ENCODE measurements at places on chromosomes 2 and 18. TPM values are rescaled to one million over a fixed set of nuclear protein-coding genes. Genes with fewer than 3 reads are reported as not detected.

The TMEM17 gene
- polyA plus RNA-seq = 2.2 TPM

The TWIST2 gene
- 6.6 TPM for polyA plus RNA-seq

The ALK gene
- polyA plus RNA-seq = 0.08 TPM

The GPR35 gene
- polyA plus RNA-seq = 3.8 TPM

- no peaks in the 10 kb centered on the region for H3K36me3 ChIP-seq
- no peak overlapping the region for H3K27ac ChIP-seq
- no peaks in the 10 kb centered on the region for H3K4me1 ChIP-seq
- H3K4me3 ChIP-seq = no peak overlapping the region
- H3K27me3 ChIP-seq = no peaks in the 10 kb centered on the region
Observed at GRCh38 chr2:137221797-137222492, 456.6 kb downstream of the THSD7B start.

DNA sequence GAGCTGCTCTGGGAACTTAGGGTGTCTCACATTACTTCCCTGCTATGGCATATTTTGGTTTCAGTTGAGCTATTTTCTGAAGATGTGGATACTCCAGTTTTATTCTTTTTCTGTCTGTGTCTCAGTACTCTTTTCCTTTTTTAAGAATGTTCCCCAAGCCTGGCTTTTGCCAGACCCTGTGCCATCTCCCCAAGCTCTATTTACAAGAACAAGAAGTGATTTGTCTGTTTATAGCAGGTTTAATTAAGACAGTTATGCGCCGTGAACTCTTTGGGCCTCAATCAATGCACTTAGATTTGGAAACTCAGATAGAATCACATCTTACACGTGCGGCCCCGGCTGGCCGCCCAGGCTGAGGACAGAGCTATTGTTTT, 8.9 kb upstream of the SATB2 start:
- DNase-seq = no peak
- H3K4me3 ChIP-seq = no peak overlapping the region
- H3K4me1 ChIP-seq = peaks cover 59% of the 10 kb centered on the region
- H3K27me3 ChIP-seq = peaks cover 95% of the 10 kb centered on the region

DNA sequence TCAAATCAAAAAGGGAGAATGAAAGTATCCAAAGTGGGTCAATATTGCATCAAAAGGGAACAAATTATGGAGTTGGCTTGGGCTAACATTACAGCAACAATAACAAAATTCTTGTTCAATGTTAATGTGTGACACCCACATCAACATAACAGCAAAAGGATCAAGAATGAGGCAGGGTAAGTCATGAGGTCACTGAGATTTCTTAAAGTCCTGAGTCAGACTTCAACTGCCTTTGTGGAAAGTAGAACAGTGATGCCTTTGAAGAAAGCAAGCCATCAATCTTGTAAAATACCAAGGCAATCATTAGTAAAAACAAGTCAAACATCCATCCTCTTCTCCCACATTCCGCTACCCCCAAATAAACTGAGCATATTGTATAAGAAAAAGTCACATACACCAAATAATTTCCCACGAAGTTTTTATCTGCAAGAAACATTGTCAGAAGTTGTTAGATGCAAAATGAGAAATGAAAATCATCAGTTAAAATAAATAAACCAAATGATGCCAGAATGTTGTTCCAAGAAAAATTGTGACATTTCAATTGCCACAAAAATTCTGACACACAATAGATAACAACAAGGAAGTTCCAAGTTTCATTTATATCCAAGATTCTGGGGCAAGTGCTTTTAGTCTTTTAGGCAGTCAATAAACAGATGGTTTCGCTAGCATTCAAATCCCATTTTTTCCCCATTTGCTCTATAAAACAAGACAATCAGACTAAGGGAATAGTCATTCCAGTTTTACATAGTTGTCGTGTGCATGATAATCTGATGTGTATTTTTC, 216.1 kb upstream of the SETBP1 start:
- H3K27me3 ChIP-seq = no peaks in the 10 kb centered on the region
- no peak overlapping the region for H3K27ac ChIP-seq
- no peaks in the 10 kb centered on the region for H3K4me1 ChIP-seq
- H3K4me3 ChIP-seq = no peak overlapping the region
- no peaks in the 10 kb centered on the region for H3K36me3 ChIP-seq

DNA sequence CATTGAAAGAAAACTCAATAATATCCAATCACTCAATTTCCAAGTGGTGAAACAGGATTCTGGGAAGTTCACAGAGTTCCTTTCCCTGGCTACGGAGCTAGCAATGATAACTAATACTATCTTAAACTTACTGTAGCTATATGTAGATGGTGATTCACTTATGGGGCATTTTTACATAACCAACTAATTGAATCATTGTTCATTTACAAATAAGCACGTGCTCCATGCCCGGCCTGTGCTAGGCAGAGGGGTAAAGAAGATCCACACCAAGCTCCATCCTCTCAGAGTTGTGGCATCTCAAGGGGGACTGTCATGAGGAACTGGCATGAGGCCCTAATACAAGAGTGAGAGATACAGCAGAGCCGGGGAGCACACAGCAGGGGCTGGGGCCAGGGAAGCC, 176.3 kb downstream of the ANKRD30B start:
- no peaks in the 10 kb centered on the region for H3K27me3 ChIP-seq
- no peak for DNase-seq
- H3K27ac ChIP-seq = no peak overlapping the region
- H3K36me3 ChIP-seq = no peaks in the 10 kb centered on the region

DNA sequence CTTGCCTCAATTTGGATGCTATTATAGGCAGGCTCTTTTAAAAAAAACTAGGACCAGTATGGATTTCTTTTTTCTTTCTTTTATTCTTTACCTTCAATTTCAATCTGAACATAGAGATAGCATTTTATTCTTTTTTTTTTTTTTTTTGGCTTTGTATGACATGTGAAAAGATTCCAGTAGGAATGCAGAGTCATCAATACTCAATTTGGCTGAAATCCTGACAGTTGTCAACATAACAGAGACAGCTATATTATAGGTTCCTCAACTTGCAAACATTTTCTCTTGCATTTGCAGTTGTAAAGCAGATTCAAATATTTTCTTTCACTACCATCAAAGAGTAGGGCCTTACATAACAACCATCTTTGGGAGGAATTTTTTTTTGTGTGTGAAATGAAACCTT, 334.4 kb downstream of the LRP1B start:
- DNase-seq = no peak
- no peak overlapping the region for H3K27ac ChIP-seq
- no peaks in the 10 kb centered on the region for H3K27me3 ChIP-seq
- no peaks in the 10 kb centered on the region for H3K4me1 ChIP-seq
- no peak overlapping the region for H3K4me3 ChIP-seq

GRCh38 chr2:111057721-111058120, 63.0 kb upstream of the BCL2L11 start:
- no peaks in the 10 kb centered on the region for H3K27me3 ChIP-seq
- no peaks in the 10 kb centered on the region for H3K36me3 ChIP-seq
- H3K27ac ChIP-seq = no peak overlapping the region
- no peak overlapping the region for H3K4me3 ChIP-seq
- no peak for DNase-seq

All from muscle of leg (tissue), 16 donors.